MV-4-11 (cell line): ENCODE measurements at places on chromosomes 12 and 14.

GRCh38 chr12:54369597-54370131 lies 5.4 kb upstream of the GPR84 start:
- DNase-seq = no peak

- no peak for DNase-seq
These were observed 9.0 kb downstream of the CCDC85C start for GRCh38 chr14:99595034-99595433.

DNA sequence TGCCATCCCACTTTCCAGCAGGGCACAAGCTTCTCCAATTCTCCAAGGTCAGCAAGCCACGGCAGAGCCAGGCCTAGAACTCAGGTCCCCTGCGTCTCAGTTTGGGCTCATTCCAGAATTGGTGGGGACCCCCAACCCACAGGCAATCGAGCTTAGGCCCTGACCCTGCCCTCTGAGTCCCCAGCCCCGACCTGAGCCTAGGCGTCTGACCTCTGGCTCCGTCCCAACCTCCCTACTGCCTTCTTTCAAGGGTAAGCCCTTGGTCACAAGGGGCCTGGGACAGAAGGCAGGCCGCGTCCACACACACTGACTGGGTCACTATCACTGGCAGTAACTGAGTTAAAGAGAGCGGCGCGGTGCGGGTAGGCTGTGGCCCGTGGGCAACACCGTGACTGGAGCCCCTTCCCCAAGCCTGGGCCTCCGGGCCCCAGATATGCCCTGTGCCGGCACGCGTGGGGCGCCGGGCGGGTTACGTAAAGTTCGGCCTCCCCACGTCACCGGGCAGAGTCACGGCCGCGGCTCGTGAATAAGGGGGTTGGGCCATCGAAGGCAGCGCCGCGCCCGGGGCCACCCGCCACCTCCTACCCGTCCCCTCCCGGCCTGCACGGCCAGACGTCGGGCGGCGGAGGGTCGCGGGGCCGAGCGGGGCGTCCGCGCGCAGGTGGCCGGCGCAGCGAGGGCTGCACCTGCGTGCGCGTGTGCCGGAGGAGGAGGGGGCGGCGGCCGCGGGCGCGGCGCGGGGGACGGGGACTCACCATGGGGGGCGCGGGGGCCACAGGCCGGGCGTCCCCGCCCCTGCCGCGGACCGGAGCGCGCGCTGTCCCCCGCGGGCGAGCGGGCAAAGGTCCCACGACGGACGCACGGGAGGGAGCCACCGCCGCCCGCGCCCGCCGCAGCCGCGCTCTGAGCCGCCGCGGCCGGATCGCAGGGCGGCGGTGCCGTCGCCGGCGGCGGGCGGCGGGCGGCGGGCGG lies 516 bp downstream of the ANKRD9 start:
- DNase-seq = peak; percentile 37

DNA sequence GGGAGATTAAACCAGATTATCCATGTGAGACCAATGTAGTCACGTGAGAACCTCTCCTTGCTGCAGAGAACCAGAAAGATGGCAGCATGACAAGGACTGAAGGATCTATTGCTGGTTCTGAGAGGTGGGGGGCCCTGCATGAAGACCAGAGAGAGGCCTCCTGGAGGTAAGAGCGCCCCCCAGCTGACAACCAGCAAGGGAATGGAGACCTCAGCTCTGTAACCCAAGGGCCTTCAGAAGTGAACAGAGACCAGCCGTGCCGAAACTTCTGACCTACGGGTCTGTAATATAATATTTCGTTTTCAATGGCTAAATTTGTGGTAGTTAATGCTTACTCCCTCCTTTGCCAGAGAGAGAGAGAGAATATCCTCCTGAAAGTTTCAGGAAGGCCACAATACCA lies 524.1 kb upstream of the TBX3 start:
- no peak for DNase-seq

- no peak for DNase-seq
These were observed 231.2 kb upstream of the DCN start for GRCh38 chr12:91413581-91414546.

DNA sequence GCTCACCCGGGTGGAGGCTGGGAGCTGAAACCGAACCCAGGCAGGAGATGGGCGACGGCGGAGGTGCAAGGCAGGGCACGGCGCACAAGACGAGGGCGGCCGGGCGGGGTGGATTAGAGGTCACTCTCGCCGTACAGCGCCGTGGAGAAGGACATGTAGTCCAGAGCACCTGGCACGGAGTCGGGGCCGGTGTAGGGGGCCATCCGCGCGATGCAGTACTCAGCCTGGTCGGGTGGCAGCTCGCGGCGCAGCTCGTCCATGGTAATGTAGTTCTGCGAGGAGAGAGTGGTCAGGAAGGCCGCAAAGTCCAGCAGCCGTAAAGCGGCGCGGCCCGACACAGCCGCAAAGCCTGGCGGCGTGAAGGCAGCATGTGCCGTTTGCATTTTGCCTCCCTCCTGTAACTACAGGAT lies 81.9 kb upstream of the ZFP36L1 start:
- DNase-seq = no peak

DNA sequence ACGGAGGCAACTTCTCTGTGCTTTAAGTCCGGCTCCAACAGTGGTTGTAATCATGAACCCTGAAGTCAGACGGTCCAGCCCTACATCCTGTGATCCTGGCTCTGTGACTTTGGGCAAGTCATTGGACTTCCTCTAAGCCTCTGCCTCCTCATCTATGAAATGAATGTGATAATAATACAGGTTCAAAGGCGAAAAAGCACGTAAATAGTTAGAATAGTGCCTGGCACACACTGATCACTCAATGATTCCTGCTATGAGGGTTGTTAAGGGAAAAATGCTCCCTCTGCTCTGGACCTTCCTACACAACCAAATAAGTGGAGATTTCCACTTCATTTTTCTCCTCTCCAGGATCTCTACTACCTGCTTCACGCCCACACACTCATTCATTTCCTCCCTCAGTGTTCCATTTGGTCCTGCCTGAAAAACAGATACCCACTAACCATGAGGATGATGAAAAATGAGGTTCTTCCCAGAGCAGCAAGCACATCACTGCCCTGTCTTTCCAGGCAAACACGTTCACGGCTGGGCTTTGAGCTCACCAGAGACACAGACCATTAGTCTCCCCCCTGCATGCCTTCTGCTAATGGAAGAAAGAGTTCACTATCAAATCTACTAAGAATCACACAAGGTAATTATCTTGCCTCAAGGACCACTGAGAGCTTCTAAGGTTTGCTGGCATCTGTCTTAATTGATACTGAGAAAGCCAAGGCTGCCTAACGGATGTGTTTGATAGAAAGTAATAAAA lies 13.2 kb downstream of the NUAK1 start:
- no peak for DNase-seq

DNA sequence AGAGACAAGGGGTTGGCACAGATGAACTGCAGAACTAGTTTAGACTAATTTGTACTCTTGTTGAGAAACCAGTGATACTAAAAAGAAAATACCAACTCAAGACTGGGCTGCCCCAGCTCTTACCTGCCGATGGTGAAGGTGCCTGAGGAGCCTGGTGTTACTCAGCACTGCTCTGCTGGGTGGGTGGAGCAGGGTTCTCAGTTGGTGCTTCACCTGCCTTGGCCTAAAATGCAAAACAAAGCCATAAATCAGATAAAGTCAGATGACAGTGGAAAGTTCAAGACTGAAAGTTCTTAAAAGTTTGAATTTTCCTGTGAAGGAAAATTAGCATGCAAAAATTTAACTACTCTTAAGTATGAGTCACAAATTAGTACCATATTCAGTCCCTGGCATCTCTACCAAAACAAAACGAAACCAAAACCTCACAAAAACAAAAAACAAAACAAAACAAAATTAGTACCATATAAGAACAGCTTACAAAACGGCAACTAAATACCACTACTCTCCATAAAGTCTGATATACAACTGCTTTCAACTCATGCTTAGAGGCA lies 21.9 kb downstream of the YBX3 start:
- DNase-seq = no peak

- DNase-seq = peak; percentile 35
These were observed 196.6 kb downstream of the SLC25A21 start for GRCh38 chr14:36975834-36976233.

DNA sequence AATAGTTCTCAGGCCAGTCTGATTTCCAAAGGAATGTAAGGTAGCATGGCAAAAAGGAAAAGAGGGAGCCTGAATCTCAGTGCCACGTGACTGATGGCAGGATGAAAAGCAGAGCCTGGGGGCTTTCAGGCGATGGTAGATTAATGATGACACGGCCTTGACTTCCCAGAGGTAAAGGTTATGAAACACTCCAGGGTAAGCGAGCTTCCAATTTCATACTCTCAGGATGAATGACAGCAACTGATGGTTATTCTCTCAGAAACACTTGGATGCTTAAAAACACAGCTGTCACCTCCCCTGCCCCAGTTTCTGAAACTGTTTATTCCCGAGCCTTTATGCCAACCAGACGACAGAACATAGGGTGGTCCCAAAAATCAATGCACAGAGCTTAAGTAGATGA lies 28.8 kb downstream of the GDF11 start:
- no peak for DNase-seq

DNA sequence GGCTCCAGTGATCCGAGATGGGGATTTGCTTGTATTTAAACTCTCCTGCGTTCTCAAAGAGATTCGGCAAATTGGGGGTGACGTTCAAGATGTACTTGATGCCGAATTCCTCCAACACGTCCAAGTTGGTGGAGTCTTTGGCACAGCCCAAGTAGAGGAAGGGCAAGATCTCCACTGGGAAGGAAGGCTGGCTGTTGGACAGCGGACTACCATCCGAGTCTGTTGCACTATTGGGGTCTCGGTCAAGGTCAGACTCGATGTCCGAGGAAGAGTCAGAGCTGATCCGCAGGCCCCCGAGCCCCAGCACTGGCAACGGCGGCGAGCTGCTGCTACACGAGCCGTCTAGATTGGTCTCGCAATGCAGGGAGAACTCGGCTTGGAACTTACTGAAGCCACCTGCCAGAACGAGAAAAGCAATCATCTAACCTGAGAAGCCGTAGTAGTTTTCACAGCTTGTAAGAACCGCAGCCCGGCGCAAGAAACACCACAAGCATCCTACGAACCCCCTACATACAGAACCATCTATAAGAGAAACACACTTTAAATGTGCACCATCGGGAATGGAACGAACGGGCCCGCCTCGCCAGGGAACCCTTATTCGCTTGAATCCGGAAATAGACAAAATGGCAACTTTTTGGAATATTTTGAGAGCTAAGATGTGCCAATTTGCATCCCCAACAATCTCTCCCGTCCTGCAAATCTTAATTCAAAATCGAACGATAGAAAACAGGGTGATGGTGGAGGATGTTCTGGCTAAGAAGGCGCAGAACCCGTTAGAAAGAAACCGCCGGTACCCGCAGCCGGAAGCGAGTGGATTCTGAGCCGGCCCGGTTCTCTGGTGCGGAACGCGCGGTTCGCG lies 1.4 kb downstream of the DUSP6 start:
- DNase-seq = no peak

DNA sequence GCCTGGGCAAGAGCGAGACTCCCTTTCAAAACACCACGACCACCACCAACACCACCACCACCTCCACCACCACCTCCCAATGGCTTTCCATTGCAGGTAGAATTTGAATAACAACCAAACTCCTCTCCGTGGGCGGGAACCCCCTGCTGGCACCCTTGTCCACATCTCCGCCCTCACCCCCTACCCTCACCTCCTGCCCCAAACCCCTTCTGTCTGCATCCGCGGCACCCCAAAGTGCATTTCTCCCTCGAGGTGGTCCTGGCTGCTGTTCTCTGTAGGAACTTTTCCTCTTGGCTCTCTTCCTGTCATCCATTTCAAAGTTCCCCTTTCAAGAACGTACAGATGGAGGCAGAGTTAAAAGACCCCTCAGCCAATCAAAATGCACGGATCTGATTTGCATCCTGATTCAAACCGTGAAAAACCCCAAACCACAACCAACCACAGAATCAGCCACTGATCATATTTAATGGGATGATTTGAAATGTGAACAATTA lies 3.8 kb downstream of the SDSL start:
- DNase-seq = no peak

- peak; percentile 26 for DNase-seq
These were observed 188.8 kb downstream of the ESRRB start for GRCh38 chr14:76564471-76565422.

DNA sequence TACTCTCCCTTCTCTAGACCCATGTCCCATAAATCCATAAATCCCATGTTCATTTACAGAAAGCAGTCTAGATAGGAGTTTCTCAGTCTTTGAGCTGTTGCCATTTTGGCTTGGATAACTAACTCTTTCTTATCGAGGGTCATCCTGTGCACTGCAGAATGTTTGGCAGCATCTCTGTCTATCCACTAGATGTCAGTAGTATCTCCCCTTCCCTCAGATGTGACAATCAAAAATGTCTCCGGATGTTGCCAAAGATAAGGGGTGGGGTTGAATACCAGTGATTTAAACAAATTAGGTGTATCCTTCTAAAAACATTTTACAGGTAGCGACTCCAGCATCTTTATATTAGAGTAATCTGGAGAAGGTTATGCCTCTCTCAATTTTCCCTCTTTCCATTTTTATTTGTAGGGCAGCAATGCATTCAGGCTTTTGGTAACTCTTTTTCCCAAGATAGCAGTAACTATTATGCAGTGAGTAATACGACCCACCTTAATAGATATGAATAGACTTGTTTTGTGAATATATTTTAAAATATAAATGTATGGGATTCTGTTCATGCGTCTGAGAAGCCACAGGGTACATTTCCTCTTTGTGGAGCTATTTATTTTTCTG lies 100.7 kb downstream of the LRRK2 start:
- DNase-seq = peak; percentile 45

GRCh38 chr12:1517007-1517406 lies 77.4 kb downstream of the FBXL14 start:
- no peak for DNase-seq

- peak; percentile 20 for DNase-seq
These were observed 327.5 kb upstream of the DIO2 start for GRCh38 chr14:80538633-80539375.

- no peak for DNase-seq
These were observed 51.9 kb downstream of the ZFYVE26 start for GRCh38 chr14:67764496-67764895.

DNA sequence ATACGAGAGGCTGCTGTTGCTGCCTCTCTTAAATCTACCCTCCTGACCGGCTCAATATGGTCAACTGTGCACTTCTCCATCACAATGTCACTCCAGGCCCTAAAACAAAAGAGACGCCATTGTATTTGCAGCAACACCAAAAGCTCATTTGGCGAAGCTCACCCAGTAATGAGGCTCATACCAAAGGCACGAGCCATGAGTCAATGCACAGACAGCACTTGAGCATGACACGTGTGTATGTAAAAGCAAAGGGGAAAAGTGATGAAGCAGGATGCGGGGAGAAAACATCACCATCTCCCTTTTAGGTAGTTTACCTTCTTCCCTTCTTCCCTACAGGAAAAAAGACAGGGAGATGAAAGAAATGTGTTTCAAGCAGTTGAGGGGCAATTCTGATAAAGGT lies 150.3 kb downstream of the FOXN3 start:
- DNase-seq = no peak

GRCh38 chr14:35346738-35347322 lies 54.6 kb downstream of the PSMA6 start:
- DNase-seq = no peak

GRCh38 chr14:73289308-73289707 lies 52.0 kb downstream of the PAPLN start:
- no peak for DNase-seq
